Stimulated activated CD8-positive, alpha-beta memory T cell treated with anti-CD3 and anti-CD28 coated beads, Interleukin-7, amount 100 ng/mL, for 4 hours (primary cell): ENCODE measurements at places on chromosomes 5 and 9.

DNA sequence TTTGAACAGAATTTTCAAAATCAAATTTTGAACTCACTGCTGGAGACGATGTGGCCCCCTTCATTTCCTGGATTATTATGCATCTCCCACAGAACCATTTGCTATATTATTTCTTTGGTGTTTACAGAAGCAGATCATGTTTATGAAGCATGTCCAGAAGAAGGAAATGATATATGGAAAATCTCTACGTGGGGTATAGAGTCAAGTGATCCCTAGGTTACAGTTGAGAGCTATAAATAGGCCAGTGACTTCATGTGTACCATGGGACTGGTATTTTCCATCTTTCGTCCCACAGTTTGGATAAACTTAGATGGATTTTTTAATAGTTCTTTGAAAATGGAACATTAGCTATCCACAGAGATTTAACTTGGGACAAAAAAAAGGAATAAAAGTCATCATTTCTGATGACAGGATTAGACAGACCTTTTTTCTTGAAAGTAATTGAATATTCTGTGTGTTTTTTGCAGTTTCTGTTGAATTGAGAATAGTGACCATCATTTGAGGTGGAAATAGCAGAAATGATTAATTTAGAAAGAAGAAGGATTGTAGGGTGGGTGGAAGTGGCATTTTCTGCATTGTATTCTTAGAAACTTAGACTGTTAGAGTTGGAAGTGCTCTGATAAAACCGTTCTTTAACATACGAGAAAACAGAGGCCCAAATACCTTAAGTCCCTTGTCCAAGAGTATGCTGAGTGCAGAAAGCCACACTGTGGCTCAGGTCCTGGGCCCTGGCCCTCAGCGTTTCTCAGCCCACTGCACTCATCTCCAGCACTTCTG lies 136.4 kb downstream of the PIP5K1B start:
- no peak for DNase-seq

DNA sequence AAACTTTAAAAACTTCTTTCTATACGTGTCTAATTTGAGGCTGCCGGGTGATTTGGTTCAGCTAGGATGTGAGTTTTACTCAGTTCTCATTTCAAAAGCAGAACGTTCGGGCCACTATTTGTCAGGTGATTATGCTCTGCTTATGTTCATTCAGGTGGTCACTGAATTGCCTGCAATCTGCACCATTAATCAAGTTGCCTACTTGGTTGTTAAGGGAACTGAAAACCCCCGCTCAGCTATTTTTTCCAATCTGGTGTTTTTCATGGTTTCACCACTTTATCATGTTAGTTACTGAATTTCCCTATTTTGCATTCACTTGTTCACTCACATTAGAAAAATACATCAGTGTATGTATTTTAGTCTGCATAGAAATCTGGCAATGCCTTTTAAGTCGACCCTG lies 523.0 kb downstream of the CSNK1G3 start:
- no peak for DNase-seq

- DNase-seq, result no peak
Measured at GRCh38 chr9:73269430-73270101, 117.9 kb downstream of the ANXA1 start.

- DNase-seq, result no peak
Measured at GRCh38 chr5:142319560-142320429, 5.0 kb downstream of the SPRY4 start.

GRCh38 chr5:80934751-80935150 lies 25.4 kb upstream of the RASGRF2 start:
- DNase-seq, result no peak

DNA sequence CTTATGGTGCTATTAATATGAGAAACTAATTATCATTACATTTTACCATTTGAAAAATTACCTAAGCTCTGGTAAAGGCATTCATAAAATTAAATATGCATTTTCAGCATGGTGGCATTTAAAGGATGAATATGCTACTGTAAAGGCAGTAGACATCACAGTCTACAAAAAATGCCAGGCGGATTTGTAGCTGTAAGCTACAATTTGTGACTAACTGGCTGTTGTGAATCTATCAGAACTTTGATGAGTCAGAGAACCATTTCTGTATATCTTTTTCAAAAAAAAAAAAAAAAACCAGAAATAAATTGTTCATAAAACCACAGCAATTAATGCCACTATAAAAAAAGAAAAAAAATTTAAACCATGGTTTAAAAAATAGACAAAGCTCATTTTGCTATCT lies 186.3 kb downstream of the NFIB start:
- DNase-seq, result no peak

DNA sequence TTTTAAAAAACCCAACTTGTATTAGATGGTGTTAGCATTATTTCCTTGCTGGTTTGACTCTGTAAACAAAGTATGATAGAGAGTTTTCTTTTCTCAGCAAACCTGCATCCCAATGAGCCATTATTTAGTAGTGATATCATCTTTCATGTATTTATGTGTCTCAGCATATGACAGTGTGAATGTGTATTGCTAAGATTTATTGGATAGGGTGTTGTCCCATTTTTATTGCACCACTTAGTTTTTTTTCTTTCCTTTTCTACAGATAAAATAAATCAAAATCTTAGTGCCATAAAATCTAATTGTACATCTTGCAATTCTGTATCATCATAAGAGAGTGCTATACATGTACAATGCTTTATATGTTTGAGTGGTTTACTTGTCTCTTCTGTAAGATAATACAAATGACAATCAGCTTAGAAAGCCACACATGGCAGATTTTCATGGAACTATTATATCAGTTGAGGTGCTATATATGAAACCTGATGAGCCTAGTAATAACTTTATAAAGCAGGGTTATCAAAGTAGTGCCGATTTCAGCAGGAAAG lies 149.2 kb upstream of the CYLC2 start:
- DNase-seq, result no peak

DNA sequence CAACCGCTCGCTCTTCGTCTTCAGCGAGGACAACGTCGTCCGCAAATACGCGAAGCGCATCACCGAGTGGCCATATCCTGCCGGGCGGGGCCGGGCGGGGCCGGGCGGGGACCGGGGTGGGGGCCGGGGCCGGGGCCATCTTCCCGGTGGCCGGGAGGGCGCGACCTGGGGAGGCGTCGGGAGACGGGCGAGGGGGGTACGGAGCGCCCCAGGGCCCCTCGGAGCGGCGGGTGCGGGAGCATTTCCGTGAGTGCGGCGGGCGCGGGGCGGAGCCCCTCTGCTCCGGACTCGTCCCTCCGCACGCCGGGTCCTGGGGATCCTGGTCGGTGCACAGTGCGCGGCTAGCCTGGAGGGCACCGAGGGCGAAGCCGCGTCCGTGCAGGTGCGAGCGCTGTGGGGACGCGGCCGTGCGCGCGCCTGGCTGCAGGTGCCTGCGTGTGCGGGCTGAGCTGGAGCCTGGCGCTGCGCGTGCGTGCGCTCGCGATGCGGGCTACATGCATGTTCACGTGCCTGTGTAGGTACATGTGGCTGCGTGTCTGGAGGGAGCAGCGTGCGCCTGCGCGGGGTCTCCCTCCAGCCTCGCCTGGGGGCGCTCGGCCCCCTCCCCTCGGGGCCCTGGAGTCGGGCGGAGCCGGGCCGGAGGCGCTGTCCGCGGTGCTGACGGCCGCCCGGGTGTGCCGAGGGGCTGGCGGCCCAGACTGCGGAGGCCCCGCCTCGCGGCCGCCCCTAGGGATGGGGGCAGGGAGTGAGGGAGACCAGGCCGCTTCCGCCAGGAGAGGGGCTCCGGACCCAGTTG lies 762 bp downstream of the CACNA1B start:
- no peak for DNase-seq

GRCh38 chr9:131622523-131622922 lies 77.2 kb downstream of the PRRT1B start:
- no peak for DNase-seq

DNA sequence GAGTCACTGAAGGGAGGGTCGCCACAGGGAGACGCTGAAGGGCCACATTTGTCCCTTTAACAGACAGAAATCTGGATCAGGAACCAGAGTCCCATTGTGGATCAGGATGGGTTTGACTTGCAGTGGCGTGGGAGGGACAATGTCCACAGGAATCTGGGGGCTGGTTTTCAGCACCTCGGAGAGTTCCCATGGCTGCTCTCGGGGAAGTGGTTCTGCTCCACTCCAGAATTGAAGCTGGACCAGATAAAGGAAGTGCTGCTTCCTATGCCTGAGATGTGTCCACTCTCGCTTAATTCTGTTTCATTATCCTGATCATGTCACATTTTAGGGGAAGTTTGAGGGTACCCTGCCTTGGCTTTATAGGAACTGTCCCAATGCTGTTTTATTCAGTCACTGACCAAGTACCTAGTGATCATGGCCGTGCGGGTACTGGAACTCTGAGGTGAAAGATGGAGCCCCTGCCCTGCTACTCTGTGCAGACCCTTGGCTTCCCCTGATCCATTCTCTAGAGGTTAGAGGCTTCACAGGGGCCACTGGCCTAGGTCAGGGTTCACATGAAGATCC lies 28.7 kb downstream of the ENHO start:
- DNase-seq, result no peak

GRCh38 chr5:107294211-107294550 lies 376.6 kb downstream of the EFNA5 start:
- no peak for DNase-seq

DNA sequence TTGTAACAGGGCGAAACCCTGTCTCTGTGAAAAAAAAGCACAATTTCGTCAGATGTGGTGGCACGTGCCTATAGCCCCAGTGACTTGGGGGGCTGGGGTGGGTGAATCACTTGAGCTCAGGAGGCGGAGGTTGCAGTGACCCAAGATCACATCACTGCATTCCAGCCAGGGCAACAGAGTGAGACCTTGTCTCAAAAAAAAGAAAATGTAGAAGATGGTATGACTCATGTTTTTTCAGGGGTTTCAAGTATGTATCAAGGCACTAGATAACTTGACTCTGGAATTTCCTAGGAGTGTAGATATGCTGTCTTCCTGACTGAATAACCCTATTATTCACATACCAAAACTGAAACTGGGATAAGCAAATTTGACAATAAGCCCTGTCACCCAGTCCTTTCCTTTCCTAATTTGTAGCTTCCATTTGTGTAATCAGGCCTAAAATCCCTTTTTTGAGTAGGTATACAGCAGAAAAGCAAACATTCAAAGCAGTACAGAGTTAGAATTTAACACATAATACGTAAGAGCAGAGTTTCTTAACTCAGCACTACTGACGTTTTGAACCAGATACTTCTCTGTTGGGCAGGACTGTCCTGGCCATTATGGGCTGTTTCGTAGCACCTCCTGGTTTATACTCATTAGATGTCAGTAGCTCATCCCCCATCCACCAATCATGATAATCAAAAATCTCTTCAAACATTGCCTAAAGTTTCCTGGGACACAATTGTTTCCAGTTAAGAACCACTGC lies 17.3 kb upstream of the ANKRD18B start:
- no peak for DNase-seq

DNA sequence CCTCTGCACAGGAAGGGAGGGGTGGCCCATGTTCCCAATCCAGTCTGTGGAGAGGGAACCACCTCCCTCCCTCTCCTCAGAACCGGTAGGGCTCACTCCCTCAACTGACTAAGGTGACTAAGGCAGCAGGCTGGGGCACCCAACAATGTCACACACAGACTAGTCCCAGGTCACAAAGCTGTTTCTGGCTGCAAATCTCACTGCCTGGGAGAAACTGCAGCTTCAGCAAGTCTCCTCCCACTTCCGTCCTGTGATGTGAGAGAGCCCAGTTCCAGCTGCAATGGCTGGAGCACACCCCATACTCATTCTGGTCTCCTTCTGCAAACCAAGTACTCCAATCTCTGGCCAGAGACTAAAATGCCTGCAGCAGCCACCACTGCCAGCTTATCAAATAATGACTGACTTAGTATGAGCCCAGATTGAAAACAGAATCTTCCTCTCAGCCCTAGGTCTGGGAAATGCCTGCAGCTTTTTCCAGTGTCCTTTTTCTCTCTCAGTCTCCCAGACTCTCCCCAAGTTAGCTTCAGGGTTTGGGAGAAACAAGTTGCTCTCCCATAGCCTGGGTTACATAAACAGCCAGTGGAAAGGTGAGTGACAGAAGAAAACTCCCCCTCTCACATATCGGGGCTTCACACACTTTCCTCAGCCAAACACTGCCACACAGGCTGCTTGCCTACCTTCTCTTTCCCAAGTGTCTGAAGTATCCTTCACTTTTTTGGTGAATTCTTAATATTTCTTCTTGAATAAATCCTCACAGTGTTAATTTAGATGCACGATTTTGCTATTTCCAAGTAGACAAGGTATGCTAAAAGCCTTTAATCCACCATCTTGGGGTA lies 247.4 kb upstream of the RASA1 start:
- no peak for DNase-seq

DNA sequence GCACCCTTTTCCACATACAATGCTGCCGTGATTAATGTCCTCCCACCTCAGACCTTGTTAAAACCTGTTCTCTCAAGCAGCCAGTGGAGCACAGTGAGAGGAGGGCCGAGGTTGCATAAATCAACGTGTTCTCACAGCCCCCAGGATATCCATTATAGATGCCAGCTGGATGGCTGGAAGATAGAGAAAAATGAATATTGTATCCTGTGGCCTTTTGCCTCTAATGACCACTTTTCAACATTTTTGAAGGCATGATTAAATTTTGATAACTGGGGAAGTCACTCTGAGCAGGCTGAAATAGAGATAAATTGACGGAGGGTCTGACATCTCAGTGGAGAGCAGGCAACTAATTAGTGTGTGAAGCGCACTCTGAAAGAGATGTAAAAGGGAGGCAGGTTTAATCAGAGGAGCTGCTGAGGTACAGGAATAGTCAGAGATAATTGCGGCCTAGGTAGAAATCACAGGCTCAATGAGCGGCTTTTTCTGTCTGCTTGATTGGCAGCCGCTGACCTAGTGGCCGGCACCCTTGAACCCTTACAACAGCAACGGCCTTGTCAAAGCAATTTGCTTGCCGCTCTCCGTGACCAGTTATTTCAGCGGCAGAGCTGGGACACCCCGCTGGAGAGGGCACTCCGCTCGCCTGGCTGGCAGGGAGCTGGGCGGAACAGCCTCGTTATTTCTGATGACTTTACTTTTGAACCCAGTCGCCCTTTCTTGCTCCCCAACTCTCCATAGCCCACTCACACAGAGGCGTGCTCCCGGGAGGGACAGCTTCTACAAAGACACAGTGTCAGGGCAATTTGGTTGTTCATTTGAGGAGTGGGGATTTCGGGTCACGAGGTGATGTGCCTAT lies 560.7 kb downstream of the PSAT1 start:
- DNase-seq, result no peak

- DNase-seq, result no peak
Measured at GRCh38 chr5:99706160-99706559, 777.4 kb upstream of the CHD1 start.

GRCh38 chr5:61866930-61867329 lies 439.1 kb upstream of the KIF2A start:
- DNase-seq, result no peak

GRCh38 chr5:1385395-1386273 lies 40.7 kb upstream of the CLPTM1L start:
- peak; percentile 76 for DNase-seq

GRCh38 chr9:10260501-10260900 lies 352.3 kb downstream of the PTPRD start:
- no peak for DNase-seq

- no peak for DNase-seq
Measured at GRCh38 chr5:131265311-131265803, 1.5 kb downstream of the CDC42SE2 start.

- DNase-seq, result no peak
Measured at GRCh38 chr5:52805615-52806014, 17.9 kb downstream of the ITGA1 start.

GRCh38 chr5:178672630-178673029 lies 45.8 kb upstream of the CLK4 start:
- DNase-seq, result no peak
